Activated CD8-positive, alpha-beta memory T cell treated with anti-CD3 and anti-CD28 coated beads for 48 hours (primary cell): ENCODE measurements at places on chromosomes 13 and 19.

GRCh38 chr13:46565808-46566750, 13.1 kb downstream of the LRCH1 start:
- DNase-seq: no peak

DNA sequence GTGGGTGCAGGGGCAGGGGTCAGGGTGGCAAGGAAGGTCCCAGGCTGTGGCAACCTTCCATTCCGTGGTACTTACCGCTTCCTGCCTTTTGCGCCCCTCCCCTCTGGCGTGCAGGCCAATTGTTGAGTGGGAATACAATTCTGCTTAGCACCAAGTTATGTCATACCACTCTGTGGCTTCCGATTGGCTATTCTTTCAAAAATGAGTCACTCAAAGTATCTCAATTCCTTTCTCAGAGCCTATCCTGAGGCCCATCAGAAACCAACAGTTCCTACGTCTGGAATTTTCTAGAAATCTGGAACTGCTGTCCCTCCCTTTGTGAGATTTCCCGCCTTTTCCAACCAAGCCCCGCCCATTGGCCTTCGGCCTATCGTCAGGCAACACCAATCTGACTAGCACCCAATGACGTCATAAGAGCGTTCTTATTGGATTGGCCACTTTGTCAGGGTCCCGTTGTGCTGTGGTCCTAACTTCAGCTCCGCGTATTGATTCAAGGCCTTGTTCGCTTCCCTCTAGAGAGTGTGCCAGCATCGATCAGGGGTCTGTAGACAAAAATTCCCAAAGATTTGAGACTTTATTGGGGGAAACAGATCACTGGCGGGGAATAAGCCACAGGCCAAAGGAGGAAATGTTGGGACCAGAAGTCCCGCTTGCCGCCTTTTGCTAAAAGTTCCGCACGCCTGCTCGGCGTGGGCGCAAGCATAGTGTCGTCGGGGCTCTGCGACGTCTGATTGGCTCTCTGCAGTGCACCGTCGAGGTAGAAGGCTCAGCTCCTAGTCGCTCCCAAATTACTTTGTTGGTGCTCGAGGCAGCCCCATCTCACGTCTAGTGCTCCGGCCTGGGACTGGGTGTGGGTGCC, 11.7 kb downstream of the NTN5 start:
- peak; percentile 63 for DNase-seq

GRCh38 chr19:29639086-29639485, 26.2 kb upstream of the PLEKHF1 start:
- DNase-seq: no peak

DNA sequence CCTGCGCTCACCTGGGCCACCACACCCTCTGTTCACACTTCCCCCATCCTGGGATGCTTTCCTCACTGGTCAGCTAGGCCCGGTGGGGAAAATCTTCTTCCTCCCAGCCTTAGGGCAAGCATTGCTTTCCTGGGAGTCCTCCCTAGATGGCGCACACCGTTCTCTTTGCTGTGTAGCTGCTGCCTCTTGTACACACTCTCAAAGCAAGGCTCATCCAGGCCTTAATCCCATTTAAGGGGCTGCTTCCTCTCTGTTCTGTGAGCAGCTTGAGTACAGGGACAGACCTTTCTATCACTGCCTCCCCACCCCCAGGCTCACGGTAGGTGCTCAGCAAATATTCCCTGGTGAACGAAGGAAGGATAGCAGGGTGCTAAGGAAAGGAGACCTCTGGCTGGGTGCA, 11.1 kb downstream of the SLC7A10 start:
- DNase-seq: no peak

- DNase-seq: no peak
These were observed 172.4 kb downstream of the VWA8 start for GRCh38 chr13:41788552-41788951.

- no peak for DNase-seq
These were observed 36.1 kb downstream of the ACTN4 start for GRCh38 chr19:38683393-38684077.

GRCh38 chr13:46620471-46620870, 67.5 kb downstream of the LRCH1 start:
- DNase-seq: no peak

DNA sequence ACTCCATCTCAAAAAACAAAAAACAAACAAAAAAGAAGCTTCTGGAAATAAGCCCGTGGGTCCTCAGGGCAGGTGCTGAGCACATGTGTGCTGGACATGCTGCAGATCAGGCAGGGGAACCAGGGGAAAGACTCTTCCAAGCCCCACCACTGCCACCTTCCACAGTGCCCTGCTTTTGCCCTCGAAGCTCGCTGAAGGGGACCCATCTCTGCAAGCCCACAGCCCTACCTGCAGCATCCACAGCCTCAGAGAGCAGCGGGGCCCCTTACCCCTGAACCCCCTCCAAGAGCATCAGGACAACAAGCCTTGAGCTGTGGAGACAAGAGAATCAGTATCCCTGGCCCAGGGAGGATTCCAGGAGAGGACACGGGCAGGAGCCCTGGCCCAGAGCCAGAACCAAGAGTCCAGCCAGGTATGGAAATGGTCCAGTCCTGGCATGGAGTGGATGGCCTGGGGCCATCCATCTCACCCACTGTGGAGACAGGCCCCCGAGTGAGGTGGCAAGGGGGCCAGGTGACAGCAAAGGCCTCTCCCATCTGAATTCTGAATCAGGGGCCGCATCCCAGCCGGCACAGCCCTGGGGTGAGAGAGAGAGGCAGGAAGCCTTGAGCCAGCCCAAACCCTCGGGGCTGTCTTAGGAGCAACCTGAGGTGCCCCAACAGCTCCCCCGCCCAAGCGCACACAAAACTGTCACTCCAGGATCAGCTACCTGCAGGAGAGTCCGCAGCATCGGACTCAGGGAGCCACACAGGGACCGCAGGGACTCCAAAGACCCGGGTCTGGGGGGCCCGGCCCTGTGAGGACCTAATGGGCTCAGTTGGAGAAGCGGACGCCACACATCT, 51.8 kb upstream of the TPM4 start:
- no peak for DNase-seq
